ENCODE measurements at places on chromosomes 3 and 15. TPM values are rescaled to one million over a fixed set of nuclear protein-coding genes. Genes with fewer than 3 reads are reported as not detected.

DNA sequence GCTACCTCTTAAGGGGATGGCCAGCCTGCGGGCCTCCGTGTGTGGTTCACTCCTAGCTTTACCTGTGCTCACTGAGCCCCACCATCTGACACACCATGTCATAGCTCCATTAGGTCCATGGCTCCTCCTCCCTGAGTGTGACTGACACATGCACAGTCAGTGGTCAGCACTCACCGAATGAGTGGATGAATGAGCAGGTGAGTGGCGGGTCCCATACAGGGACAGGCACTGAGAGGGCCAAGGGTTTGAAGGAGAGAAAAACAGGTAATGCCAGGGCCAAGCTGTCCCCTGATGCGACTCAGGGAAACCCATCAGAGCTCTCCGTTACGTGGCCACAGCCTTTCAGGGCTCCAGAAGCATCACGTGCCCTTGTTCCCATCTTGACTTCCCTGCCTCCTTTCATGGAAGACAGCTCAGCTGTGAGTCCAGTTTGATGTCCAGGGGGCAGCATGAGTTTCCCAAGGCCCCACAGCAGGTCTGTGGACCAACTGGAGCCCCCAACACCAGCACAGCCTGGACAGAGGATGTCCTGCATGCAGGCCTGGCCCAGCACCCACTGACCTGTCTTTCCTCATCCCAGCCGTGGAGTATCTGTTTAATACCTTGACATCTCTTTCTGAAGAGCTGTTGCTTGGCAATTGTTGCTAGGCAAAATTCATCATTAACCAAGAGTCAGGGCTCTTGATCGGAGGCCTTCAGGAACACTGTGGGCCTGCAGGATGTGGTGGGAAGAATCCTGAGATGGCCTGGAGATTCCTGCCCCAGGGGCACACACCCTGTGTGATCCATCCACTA is 84.4 kb downstream of the PLXNA1 start:
- DNase-seq: no peak

- DNase-seq: no peak
Observed at GRCh38 chr15:34365836-34366235, 1.2 kb downstream of the LPCAT4 start.

DNA sequence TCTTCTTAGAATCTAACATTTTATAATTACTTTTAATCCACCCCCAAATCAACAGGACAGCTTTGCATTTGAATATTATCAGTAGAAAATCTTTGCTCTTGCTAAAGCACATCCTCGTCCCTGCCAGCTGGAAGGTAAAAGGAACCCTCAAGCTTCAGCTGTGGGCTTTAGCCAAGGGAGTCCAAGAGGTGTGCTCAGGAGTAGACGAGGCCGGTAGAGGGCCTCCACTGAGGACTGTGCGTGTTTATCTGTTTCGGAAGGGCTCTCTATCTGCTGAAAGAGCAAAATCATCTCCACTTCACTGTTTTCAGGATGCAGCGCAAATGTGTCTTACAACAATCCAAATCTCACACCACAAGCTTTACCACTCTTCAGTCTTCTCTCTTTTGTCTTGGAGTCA is 257.4 kb upstream of the IL12A start:
- DNase-seq: no peak

GRCh38 chr3:172076212-172076611 is 36.8 kb downstream of the FNDC3B start:
- DNase-seq: no peak

- no peak for DNase-seq
Observed at GRCh38 chr3:170714122-170714521, 128.2 kb upstream of the SLC7A14 start.

GRCh38 chr15:99096894-99097426 is 7.9 kb upstream of the SYNM start:
- no peak for DNase-seq

GRCh38 chr3:162491952-162492351 is 995.3 kb downstream of the OTOL1 start:
- no peak for DNase-seq

- DNase-seq: no peak
Observed at GRCh38 chr15:82812994-82813393, 3.6 kb downstream of the WHAMM start.

Gene FMN1
- 3.6 TPM for total RNA-seq

Gene SERINC4
- 0.16 TPM for total RNA-seq

Gene BBX
- total RNA-seq: 45.0 TPM

Gene GXYLT2
- total RNA-seq: 5.3 TPM

Measured in WTC11 (cell line).